ENCODE measurements at places on chromosomes 1 and 21. TPM values are rescaled to one million over a fixed set of nuclear protein-coding genes. Genes with fewer than 3 reads are reported as not detected.

TMIGD3 gene
- 0.47 TPM for total RNA-seq

FASLG gene
- not detected for total RNA-seq

PLD5 gene
- 1.4 TPM for total RNA-seq

FHAD1 gene
- 3.2 TPM for total RNA-seq

LCE1C gene
- not detected for total RNA-seq

TRIM63 gene
- total RNA-seq: 9.4 TPM

LCE1F gene
- total RNA-seq: not detected

ACTL8 gene
- not detected for total RNA-seq

C1QB gene
- 41.5 TPM for total RNA-seq

CRP gene
- total RNA-seq: not detected

CFHR3 gene
- total RNA-seq: 0.23 TPM

KIRREL1 gene
- total RNA-seq: 120 TPM

SH2D5 gene
- 0.18 TPM for total RNA-seq

CCDC27 gene
- total RNA-seq: not detected

MCOLN3 gene
- total RNA-seq: 5.3 TPM

MROH9 gene
- total RNA-seq: not detected

TFAP2E gene
- total RNA-seq: 0.82 TPM

OVAAL gene
- not detected for total RNA-seq

OR6N1 gene
- total RNA-seq: not detected
